ENCODE measurements at places on chromosomes 11 and 22.

GRCh38 chr11:123690485-123690884 is 36.1 kb upstream of the SCN3B start:
- DNase-seq, result no peak

- DNase-seq, result no peak
These were observed 1.5 kb downstream of the UPK2 start for GRCh38 chr11:118957549-118957948.

GRCh38 chr11:43718373-43718772 is 37.8 kb downstream of the HSD17B12 start:
- DNase-seq, result no peak

- DNase-seq, result no peak
These were observed 79.6 kb downstream of the EMSY start for GRCh38 chr11:76524461-76524860.

DNA sequence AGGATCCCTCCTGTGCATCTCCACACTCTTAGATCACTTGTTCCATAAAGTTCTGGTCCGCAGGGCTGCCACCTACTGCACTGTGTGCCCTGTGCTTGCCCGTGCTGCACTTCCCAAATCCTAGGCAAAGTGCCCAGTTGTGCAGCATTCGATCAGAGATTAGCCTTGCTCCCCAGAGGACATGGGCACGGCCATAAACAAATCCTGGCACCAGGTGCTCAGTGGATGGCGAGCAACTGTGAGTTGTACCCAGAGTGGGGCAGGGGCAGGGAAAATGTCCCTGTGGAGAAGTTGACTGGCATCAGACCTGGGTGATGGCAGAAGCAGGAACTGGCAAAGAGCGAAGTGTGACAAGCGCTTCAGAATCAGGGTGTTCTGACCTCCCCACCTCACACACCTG is 4.7 kb downstream of the FADS2 start:
- no peak for DNase-seq

DNA sequence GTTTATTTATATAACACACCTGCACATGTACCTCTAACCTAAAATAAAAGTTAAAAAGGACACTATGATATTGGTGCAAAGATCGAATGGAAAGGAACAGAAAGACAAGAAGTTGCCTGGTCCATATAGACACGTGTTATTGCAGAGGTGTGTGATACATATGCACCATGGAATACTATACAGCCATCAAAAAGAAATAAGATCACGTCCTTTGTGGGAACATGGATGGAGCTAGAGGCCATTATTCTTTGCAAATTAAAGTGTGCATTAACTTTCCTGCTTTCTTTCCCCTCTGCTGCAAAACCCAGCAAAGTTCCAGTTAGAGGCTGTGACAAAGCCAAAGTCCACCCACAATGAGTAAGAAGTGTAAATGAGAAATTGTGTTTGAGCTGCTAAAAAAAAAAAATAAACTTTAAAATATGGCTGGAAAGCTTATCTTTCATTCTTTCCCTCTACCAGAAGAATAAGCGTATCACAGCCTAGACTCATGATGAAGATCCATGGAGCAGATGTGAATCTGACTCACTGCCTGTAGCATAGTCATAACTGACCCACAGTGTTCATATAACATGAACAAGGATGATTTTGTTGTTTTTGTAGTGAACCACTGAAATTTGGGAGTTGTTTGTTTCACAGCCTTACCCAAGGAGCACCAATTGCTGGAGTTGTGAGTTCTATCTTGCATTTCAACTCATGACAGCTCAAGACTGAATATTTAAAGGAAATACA is 9.6 kb downstream of the OR52K1 start:
- no peak for DNase-seq

GRCh38 chr11:72254299-72254993 is 10.5 kb upstream of the PHOX2A start:
- DNase-seq, result no peak

DNA sequence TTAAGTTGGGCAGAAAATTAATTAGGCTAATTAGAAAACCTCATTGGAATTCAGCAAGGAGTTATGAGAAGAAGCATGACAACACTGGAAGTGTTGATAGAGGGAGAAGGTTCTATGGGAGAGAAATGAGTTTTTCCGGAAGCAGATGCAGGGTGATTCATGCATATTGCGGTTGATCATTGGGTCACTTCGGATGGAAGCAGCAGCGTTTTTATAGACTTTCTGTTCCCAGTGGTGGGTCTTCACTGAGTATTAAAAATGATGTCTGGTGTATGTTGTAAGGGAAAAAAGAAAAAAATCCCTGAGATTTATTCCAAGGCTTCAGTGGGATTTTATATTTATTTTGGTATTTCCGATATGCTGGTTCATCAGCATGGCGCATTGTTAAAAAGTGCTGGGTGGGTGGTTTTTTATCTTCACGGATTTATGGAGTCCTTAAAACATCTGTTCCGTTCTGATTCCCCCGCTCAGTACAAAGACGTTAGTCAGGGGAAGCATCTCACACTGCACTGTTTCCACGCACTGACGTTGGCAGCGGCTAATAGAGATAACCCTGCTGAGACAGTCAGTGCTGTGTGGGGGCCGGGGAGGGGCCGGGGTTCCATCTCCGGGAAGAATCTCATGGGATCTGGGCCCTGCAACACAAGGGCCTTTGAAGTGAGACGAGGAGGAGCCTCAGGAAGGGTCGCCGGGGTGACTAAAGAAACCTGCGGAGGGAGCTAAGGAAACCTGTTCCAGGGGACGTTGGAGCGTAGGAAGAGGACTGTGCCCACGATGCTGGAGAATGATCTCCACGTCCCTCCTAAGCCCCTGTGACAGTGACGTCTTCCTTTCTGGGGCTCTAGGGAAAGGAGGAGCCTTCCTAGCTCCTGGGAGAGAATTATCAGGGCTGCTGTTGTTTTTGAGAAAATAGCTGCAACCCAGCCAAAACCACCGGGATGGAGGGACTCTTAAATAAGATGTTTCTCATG is 390.0 kb downstream of the NTM start:
- peak; percentile 97 for DNase-seq

All from SK-N-MC (cell line).